HS-27A (cell line): ENCODE measurements at places on chromosomes 16 and 17.

- DNase-seq = no peak
Observed at GRCh38 chr17:9285602-9286427, 264.5 kb downstream of the NTN1 start.

- DNase-seq = no peak
Observed at GRCh38 chr16:2742323-2743006, 10.0 kb upstream of the SRRM2 start.

DNA sequence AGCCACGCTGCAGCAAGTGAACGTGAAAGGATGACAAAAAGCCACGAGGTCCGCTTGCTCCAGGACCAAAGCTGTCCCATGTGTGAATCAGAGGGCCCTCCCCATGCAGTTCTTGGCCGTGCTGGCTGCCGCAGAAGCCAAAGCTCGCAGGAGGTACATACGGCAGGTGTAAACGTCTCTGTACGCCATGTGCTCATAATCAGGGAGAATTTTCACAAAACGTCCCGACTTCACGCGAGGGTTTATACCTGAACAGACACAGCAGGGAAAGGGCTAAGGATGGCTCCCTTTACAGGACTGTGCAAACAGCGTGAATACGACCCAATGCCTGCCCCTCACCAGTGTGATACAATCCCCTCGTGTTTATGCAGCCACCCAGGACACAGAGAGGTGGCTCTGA, 25.3 kb downstream of the FBXO31 start:
- no peak for DNase-seq

DNA sequence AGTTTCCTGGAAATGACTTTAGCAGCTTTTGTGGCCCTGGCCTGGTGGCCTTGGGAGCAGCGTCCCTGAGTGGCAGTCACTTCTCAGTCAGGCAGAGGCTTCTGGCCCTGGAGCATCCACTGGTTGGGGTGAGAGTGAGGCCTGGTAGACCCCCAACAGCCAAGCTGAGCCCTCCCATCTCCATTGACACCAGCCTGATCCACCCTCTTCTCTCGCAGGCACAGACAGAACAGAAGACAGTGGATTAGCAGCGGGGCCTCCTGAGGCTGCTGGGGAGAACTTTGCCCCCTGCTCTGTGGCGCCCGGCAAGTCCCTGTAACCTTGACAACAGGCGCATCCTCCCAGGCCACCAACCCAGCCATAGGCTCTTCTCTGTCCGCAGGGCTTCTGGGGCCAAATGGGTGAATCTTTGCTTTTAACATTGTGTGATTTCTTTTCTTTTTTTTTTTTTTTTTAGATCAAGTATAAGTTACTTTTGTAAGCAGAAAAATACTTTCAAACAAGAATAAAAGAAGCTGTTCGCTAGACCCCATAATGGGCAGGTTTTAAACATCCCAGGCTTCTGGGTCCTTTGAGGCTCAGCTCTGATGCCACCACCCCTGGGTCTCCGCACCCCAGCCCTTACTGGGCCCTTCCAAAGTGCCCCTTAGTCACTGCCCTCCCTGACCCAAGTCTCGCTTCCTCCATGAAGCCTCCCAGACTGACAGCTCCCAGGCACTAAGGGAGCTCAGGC, 12.7 kb upstream of the FLYWCH1 start:
- DNase-seq = no peak

- no peak for DNase-seq
Observed at GRCh38 chr16:56918467-56919012, 13.4 kb upstream of the HERPUD1 start.

DNA sequence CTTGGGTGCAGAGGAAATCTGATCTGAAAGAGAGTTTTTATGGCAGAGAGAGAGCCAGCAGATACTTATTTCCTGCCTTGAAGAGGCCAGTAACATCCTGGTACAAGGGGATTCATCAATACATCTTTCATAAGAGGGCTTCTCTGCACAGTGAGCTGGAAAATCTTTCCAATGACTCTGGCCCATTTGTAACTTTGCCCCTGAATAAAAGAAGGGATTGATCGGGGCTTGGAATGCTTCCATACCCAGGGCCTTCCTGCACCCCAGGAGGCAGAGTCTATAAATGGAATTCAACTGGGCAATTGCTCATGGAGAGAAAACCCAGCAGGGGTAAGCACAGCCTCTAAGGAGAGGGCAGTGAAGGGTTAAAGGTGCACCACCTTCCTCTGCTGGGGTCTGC, 163.3 kb downstream of the XYLT1 start:
- no peak for DNase-seq

- no peak for DNase-seq
Observed at GRCh38 chr16:8923199-8923598, 40.5 kb downstream of the USP7 start.
